ENCODE measurements at places on chromosomes 11 and 22. TPM values are rescaled to one million over a fixed set of nuclear protein-coding genes. Genes with fewer than 3 reads are reported as not detected.

Gene KCNJ11
- polyA plus RNA-seq: 2.6 TPM

Gene FREY1
- polyA plus RNA-seq: 0.18 TPM

Gene ESAM
- 55.2 TPM for polyA plus RNA-seq

Gene ARHGAP32
- polyA plus RNA-seq: 22.7 TPM

Gene CDC45
- 25.2 TPM for polyA plus RNA-seq

Gene SIK3
- 47.6 TPM for polyA plus RNA-seq

Gene TIMP3
- 121 TPM for polyA plus RNA-seq

Gene SLCO2B1
- polyA plus RNA-seq: 8.2 TPM

Gene PAX6
- 0.15 TPM for polyA plus RNA-seq

Gene SYCE3
- not detected for polyA plus RNA-seq

Gene TMEM86A
- 8.1 TPM for polyA plus RNA-seq

- DNase-seq: no peak
Observed at GRCh38 chr22:28154861-28155260, 235.8 kb upstream of the PITPNB start.

DNA sequence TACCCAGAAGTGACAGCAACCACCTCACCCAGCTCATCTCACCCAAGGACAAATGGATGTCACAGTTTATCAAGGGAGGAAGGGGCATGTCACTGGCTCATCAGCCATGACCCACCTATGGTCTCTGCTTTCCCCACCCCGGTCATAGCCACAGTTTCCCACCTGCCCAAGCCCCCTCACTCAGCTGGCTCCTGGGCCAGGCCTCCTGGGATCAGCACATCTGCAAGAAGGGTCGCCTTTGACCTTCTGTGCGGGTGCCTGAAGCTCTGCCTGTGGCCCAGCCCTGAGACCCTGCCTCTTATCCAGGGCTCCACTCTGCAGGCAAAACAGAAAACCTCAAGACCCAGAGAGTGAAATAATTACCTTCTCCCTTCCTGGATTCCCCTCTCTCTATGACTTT lies 236.4 kb downstream of the BUD13 start:
- DNase-seq: no peak

DNA sequence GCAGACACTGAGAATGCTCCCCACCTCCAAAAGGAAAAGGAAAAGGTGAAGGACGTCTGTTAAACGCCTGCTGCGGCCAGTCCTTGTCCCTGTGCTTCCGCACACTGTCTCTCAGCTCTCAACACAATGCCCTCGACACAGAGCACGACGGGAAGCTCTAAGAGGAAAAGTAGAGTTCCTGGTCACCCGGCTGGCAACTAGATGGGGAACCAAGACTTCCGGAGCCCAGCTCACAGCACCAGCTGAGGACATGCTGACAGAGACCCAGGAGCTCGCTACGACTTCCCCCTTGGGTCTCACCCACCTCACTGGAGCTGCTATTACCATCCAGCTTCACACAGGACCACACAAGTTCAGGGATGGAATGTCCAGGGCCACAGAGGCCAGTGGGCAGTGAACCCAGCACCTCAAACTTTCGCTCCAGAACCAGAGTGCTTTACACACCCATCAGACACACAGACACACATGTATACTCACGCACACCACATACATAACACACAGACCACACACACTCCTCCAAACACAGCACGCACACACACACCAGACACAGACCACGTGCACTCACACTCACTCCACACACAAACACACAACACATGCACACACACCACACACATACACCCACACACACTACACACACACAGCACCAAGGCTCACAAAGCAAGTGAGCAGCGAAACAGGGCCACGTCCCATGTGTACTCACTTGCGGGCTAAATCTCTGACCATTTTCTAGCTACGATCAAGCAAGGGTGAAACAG lies 9.6 kb downstream of the SULT4A1 start:
- no peak for DNase-seq

DNA sequence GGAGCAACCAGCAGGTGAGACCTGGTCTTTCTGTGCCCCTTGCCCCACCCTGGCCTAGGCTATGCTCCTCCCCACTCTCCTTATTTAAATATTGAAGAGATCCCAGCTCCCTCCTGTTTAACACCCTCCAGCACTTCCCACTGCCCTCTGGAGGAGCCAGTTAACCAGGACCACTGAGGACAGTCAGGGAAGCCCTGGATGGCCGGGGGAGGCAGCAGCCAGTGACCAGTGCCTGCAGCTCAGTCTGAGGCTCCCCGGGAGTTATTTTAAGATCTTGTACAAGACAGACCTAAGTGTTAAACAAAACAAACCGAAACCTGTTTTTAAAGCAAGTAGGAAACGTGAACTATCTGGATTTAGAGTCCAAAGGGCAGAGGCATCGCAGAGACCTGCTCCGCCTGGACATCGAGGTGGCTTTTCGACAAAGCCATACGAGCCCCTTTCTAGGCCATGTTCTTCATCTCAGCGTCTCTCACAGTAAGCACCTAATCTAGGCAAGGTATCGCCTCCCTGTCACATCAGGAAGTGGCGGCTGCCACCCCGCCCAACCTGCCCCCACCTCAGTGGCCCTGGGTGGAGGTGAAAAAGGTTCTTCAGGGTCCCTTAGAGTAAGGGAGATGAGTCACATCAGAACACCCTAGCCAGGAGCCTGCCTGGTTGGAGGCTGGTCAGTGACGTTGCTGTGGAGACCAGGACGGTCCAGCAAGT lies 35.2 kb downstream of the TRMU start:
- no peak for DNase-seq

GRCh38 chr22:30947173-30947815 lies 21.3 kb downstream of the MORC2 start:
- no peak for DNase-seq

GRCh38 chr11:10412266-10412665 lies 42.8 kb upstream of the AMPD3 start:
- no peak for DNase-seq

- DNase-seq: no peak
Observed at GRCh38 chr11:27658535-27659236, 41.6 kb downstream of the BDNF start.

DNA sequence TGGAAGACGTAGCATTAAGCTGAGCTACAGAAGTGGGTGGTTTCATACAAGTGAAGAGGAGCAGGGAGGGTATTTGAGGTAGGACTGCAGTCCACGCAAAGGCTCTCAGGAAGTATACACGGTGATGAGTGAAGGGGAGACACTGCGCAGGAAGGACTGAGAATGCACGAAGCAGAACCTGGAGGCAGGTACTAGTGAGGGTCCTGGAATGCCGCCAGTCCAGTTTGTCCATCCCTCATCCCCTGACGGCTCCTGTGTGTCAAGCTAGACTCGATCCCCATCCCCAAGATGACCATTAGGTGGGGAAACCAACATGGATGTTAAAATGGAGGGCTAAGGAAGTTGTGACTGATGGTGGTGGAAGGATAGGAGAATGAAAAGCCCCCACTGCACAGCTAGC lies 23.8 kb downstream of the ART5 start:
- DNase-seq: no peak

DNA sequence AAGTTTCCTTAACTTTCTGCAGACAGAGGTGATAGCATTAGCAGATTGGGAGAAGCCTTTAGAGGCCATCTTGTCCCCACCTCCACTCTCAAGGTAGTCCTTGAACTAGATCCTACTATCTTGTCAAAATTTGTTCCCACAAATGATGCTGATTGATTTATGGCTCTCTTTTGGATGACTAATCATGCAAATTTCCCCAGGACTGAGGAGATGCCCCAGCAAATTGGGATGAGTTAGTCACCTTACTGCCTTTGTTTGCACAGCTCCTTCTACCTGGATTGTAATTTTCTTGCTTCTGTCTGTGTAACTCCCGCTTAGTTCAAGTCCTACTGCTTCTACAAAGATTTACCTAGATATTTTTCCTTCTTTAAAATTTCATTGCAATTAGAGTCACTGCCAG lies 391.4 kb upstream of the CADM1 start:
- DNase-seq: no peak

GRCh38 chr22:45696227-45696626 lies 24.6 kb downstream of the ATXN10 start:
- DNase-seq: no peak

DNA sequence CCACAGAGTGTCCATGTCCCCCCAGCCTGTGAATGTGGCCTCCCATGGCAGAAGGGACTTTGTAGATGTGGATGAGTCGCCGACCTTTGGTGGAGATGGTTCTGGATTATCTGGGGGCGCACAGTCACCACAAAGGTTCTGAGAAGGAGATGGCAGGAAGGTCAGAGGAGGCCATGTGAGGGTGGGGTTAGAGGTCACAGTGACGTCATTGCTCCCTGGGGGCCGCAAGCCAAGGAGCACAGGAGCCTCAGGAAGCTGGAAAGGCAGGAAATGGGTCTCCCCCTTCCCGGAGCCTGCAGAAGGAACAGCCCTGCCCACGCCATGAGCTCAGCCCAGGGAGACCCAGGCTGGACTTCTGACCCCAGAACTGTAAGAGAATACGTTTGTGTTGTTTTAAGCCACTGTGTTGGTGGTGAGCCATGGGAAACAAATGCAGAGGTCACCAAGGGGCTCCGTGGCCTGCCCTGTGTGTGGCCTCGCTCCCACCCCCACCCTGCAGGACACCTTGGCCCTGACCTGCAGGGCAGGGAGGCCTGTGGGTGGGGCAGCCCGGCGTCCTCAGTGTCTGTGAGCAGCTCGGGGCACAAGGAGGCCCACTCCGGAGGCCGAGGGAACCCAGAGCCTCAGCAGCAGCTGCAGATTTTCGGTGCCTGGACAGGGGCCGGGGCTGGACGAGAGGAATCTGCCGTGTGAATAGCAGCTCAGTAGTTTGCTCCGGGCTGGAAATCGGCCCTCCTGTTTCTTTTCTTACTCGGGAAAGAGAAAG lies 32.1 kb downstream of the GRAMD4 start:
- DNase-seq: no peak

GRCh38 chr11:6817694-6818093 lies 18.2 kb upstream of the OR6A2 start:
- no peak for DNase-seq

- no peak for DNase-seq
Observed at GRCh38 chr22:31449506-31449905, 40.1 kb downstream of the EIF4ENIF1 start.

GRCh38 chr11:126834573-126834972 lies 166.0 kb downstream of the KIRREL3 start:
- DNase-seq: no peak

DNA sequence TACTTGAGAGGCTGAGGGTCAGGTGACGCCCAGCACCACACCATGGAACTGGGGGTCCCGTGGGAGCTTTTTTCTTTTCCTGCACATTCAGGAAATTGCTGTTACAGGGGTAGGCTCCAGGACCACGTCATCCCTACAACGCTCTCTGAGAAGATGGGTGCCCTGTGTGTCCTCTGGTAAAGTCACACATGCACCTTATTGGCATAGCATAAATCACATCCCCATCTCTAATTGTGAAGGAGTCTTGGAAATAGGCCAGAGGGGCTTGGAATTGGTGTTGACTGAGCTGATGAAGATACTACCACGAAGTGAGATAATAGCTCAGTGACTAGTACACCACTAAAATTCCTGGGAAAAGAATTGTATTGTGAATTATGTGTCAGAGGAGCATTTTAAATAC lies 57.6 kb downstream of the TNRC6B start:
- DNase-seq: no peak

GRCh38 chr11:116661056-116661455 lies 111.7 kb downstream of the BUD13 start:
- DNase-seq: no peak

- DNase-seq: no peak
Observed at GRCh38 chr11:13216019-13216710, 61.4 kb upstream of the BMAL1 start.

GRCh38 chr22:44158816-44159215 lies 21.9 kb upstream of the PARVG start:
- DNase-seq: no peak

DNA sequence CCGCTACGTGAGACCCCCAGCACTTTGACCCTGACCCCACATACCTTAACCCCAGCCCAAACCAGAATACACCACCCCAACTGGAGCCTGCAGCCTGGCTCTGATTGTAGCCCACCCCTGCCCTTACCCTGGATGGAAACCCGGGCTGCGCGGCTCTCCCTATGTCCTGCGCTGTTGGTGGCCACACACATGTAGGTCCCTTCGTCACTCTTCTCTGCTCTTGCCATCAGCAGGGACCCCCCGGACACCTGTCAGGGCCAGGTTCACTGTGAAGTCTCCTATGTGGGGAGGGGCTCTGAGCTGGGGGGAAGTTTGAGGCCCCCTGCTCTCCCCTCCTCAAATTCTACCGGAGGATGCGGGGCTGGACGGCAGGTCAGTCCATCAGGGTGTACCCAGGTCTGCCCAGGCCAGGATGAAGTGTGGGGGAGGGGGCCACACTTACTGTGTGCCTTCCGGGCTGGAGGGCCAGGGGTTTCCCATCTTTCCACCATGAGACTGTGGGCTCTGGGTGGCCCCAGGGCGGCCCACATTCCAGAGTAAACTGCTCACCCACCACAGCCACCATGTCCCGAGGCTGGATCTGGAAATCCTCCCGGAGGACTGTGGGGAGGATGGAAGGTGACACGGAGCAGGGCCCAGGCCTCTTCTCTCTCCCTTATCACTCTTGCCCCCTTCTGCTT lies 1.5 kb downstream of the ROBO4 start:
- DNase-seq: no peak

DNA sequence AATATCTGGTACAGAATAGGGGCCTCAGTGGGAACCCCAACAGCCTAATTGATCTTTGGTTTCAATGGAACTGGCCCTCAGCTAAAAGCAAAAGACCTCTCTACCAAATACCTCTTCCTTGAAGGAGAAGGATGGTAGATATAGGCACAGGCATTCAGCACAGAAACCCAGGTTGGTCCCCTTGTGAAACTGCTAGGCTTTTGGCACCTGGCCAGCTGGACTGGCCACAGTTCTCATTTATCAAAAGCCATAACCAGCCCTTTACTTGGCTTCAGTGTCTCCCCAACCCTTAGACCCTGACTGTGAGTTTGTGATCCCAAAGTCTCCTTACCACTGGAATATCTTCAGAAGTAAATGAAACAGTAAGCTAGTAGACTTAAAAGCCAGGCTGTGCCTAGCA lies 152.9 kb downstream of the TENM4 start:
- no peak for DNase-seq

DNA sequence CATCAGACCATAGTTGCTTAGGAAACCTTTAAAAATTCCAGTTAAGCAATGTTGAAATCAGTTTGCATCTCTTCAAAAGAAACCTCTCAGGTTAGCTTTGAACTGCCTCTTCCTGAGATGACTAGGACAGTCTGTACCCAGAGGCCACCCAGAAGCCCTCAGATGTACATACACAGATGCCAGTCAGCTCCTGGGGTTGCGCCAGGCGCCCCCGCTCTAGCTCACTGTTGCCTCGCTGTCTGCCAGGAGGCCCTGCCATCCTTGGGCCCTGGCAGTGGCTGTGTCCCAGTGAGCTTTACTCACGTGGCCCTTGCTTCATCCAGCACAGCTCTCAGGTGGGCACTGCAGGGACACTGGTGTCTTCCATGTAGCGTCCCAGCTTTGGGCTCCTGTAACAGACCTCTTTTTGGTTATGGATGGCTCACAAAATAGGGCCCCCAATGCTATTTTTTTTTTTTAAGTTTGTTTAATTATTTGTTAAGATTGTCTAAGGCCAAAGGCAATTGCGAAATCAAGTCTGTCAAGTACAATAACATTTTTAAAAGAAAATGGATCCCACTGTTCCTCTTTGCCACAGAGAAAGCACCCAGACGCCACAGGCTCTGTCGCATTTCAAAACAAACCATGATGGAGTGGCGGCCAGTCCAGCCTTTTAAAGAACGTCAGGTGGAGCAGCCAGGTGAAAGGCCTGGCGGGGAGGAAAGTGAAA lies 73.4 kb downstream of the NCAPD3 start:
- DNase-seq: no peak

- DNase-seq: peak; percentile 63
Observed at GRCh38 chr11:86800076-86800959, at the start of gene PRSS23. PRSS23 (plus strand) TSS chr11:86800542; CDS start chr11:86807644, 7,102 bp downstream.

- DNase-seq: no peak
Observed at GRCh38 chr11:76604626-76605241, 65.8 kb downstream of the LRRC32 start.

GRCh38 chr11:126645186-126645585 lies 289.7 kb downstream of the ST3GAL4 start:
- DNase-seq: no peak
